Activated CD8-positive, alpha-beta memory T cell treated with anti-CD3 and anti-CD28 coated beads for 36 hours (primary cell): ENCODE measurements at places on chromosomes 7 and 10. TPM values are rescaled to one million over a fixed set of nuclear protein-coding genes. Genes with fewer than 3 reads are reported as not detected.

The AEBP1 gene
- total RNA-seq, result 14.0 TPM

The LMOD2 gene
- not detected for total RNA-seq

The ZPBP gene
- total RNA-seq, result 0.42 TPM

The CCDC6 gene
- 55.4 TPM for total RNA-seq

The ATRNL1 gene
- 0.17 TPM for total RNA-seq

The PTF1A gene
- total RNA-seq, result not detected

The PALD1 gene
- 0.55 TPM for total RNA-seq

The PIK3AP1 gene
- 8.4 TPM for total RNA-seq

The MSS51 gene
- total RNA-seq, result 1.5 TPM

The ATOH7 gene
- total RNA-seq, result not detected

The CRPPA gene
- 1.5 TPM for total RNA-seq

The CPXM2 gene
- not detected for total RNA-seq

The PSD gene
- total RNA-seq, result 4.9 TPM

The GNAT3 gene
- total RNA-seq, result not detected

The PCGF5 gene
- total RNA-seq, result 49.0 TPM

The SFR1 gene
- total RNA-seq, result 13.5 TPM

The ARMC3 gene
- total RNA-seq, result not detected

The CTNNA3 gene
- not detected for total RNA-seq

The DNA2 gene
- 45.7 TPM for total RNA-seq

The CHN2 gene
- 6.1 TPM for total RNA-seq

The SSC4D gene
- 0.40 TPM for total RNA-seq

The CNPY1 gene
- total RNA-seq, result not detected

The ENKUR gene
- 0.10 TPM for total RNA-seq

The CUX1 gene
- total RNA-seq, result 23.2 TPM

The RGR gene
- total RNA-seq, result not detected

The PAX4 gene
- not detected for total RNA-seq

The KLF14 gene
- not detected for total RNA-seq

The NRCAM gene
- total RNA-seq, result 0.21 TPM

The IGFBP3 gene
- 0.82 TPM for total RNA-seq

The HOXA1 gene
- 0.15 TPM for total RNA-seq

The LRIT1 gene
- total RNA-seq, result not detected

The MKX gene
- 0.30 TPM for total RNA-seq

The CAMK2B gene
- total RNA-seq, result 0.17 TPM

The SSMEM1 gene
- not detected for total RNA-seq

The OR2A42 gene
- not detected for total RNA-seq

The CCDC7 gene
- 6.8 TPM for total RNA-seq

The TAF6 gene
- 70.2 TPM for total RNA-seq

The OPN1SW gene
- not detected for total RNA-seq

The FERD3L gene
- total RNA-seq, result not detected

The ADRA2A gene
- not detected for total RNA-seq

The PNLIPRP1 gene
- not detected for total RNA-seq

The NPFFR1 gene
- total RNA-seq, result not detected

The MYOZ1 gene
- not detected for total RNA-seq

The GTF2IRD1 gene
- total RNA-seq, result 1.2 TPM

The ANKRD61 gene
- total RNA-seq, result 0.15 TPM

The GARIN1A gene
- total RNA-seq, result 0.30 TPM

The PKD1L1 gene
- 0.08 TPM for total RNA-seq
